ENCODE measurements at places on chromosomes 13 and 19.

GRCh38 chr19:18118420-18119012 is 20.9 kb downstream of the MAST3 start:
- DNase-seq: no peak

DNA sequence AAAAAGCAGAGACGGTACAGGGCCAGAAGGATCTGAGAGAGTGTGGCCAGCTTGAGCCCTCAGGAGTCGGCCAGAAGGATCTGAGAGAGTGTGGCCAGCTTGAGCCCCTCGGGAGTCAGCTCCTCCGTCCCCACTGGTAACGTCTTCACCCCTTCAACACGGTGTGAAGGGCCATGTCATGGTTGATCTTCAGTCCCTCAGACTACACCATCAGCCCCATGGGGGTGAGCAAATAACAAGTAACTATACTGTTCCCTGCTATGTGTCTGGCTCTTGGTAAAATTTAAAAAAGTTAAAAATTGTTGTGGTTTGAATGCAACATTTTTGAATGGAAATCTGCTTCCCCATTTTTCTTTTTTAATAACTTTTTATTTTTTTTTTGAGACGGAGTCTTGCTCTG is 1.6 kb upstream of the ZNF8 start:
- DNase-seq: no peak

GRCh38 chr19:49820125-49820524 is 2.0 kb downstream of the MED25 start:
- DNase-seq: no peak

GRCh38 chr13:33154911-33155310 is 130.6 kb downstream of the STARD13 start:
- DNase-seq: no peak

DNA sequence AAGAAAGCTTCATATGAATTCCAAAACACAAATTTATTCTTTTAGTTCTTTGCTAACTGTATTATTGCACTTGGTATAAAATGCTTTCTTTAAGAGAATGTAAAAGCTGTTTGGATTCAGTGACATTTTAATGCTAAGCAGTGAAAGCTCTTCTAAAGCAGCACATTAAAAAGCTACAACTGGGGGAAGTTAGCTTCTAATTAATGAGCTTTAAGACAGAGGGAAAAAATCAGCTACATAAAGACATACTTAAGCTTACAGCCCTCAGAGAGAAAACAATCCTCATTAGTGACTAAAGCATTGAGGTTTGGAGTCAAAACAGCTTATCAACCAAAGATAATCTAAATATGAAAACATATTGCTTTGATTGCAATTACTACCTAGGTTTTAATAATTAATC is 1222.2 kb upstream of the SPRY2 start:
- no peak for DNase-seq

GRCh38 chr19:50549927-50550593 is 18.2 kb downstream of the LRRC4B start:
- DNase-seq: no peak

- no peak for DNase-seq
Observed at GRCh38 chr13:72430923-72431322, 296.5 kb downstream of the MZT1 start.

- no peak for DNase-seq
Observed at GRCh38 chr13:81395368-81395767, 1054.4 kb upstream of the SPRY2 start.

DNA sequence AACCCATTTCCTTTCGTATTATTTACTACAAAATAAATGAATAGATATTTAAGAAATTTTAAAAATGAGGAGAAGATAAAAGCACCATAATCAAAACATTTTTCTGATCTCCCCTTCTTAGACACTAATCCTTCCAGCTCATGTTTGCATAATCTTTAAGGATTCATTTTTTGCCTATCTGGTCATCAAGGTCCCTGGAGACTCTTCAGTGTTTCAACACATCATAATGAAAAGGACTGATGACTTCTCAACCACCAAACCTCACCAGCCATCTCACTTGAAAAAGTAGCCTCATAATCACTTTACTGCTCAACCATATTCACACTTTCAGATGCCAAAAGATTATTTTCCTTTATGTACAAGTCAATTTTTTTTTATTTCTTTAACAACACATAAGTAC is 80.1 kb downstream of the DCLK1 start:
- DNase-seq: no peak

DNA sequence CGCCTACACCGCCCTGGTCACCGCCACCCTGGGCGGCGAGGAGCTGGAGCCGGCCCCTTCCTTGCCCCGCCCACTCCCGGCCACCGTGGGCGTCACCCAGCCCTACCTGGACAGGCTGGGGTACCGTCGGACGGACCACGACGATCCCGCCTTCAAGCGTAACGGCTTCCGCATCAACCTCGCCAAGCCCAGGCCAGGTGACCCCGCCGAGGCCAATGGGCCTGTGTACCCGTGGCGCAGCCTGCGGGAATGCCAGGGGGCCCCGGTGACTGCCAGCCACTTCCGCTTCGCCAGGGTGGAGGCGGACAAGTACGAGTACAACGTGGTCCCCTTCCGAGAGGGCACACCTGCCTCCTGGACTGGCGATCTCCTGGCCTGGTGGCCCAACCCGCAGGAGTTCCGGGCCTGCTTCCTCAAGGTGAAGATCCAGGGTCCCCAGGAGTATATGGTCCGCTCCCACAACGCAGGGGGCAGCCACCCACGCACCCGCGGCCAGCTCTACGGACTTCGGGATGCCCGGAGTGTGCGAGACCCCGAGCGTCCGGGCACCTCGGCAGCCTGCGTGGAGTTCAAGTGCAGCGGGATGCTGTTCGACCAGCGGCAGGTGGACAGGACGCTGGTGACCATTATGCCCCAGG is 7.0 kb downstream of the CILP2 start:
- DNase-seq: no peak

DNA sequence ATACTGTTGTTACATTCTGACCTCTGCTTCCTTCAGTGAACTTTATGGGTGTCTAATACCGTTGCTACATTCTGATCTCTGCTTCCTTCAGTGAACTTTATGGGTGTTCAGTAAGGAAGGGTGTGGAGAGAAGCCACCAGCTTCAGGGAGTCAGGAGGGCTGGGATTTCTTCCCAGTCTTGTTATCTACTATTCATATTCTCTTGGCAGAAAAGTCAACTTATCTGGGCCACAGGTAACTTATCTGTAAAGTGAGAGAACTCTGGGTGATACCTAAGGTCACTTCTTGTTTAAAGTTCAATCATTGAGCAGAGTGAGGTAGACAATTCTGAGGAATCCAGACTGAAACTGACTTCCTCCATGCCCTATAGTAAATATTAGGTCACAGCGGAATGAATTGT is 71.2 kb upstream of the STK24 start:
- no peak for DNase-seq

GRCh38 chr19:54011507-54012211 is 20.2 kb downstream of the CACNG6 start:
- DNase-seq: no peak

DNA sequence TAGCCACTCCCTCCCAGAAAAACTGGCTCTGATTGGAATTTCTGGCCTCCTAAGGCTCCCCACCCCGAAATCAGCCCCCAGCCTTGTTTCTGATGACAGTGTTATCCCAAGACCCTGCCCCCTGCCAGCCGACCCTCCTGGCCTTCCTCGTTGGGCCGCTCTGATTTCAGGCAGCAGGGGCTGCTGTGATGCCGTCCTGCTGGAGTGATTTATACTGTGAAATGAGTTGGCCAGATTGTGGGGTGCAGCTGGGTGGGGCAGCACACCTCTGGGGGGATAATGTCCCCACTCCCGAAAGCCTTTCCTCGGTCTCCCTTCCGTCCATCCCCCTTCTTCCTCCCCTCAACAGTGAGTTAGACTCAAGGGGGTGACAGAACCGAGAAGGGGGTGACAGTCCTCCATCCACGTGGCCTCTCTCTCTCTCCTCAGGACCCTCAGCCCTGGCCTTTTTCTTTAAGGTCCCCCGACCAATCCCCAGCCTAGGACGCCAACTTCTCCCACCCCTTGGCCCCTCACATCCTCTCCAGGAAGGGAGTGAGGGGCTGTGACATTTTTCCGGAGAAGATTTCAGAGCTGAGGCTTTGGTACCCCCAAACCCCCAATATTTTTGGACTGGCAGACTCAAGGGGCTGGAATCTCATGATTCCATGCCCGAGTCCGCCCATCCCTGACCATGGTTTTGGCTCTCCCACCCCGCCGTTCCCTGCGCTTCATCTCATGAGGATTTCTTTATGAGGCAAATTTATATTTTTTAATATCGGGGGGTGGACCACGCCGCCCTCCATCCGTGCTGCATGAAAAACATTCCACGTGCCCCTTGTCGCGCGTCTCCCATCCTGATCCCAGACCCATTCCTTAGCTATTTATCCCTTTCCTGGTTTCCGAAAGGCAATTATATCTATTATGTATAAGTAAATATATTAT is 6.1 kb downstream of the FOSB start:
- DNase-seq: no peak

GRCh38 chr13:24032252-24032651 is 128.3 kb upstream of the SPATA13 start:
- no peak for DNase-seq

DNA sequence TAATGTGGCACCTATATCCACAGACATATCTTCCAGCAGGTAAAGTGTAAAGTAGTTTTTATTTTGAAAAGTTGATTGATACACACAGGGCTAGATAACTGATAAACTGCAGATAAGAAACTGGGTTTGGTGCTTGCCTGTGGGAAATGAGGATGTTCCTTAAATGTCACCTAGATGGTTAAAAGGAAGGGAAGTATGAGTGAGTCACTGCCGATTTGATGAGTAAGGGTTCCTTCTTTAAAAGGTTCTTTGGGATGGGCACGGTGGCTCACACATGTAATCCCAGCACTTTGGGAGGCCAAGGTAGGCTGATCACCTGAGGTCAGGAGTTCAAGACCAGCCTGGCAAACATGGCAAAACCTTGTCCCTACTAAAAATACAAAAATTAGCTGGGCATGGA is 73.8 kb upstream of the FRY start:
- no peak for DNase-seq

DNA sequence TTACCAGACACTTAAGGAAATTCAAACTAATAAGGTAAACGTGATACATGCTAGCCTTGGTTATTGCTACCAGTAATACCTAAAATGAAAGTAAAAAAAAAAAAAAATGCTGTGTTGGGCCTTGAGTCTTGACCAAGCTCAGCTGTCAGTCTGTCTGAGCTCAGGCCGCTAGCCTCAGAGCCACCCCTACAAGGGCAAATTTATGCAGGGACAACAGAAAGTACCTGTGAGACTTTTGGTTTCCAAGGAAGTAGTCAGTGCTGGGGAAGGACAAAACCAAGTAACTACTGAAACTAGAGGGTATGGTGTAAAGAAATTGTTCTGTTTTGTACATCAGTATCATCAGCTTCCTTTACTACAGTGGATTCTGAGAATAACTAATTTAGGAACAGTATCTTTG is 134.3 kb upstream of the SLITRK5 start:
- no peak for DNase-seq

DNA sequence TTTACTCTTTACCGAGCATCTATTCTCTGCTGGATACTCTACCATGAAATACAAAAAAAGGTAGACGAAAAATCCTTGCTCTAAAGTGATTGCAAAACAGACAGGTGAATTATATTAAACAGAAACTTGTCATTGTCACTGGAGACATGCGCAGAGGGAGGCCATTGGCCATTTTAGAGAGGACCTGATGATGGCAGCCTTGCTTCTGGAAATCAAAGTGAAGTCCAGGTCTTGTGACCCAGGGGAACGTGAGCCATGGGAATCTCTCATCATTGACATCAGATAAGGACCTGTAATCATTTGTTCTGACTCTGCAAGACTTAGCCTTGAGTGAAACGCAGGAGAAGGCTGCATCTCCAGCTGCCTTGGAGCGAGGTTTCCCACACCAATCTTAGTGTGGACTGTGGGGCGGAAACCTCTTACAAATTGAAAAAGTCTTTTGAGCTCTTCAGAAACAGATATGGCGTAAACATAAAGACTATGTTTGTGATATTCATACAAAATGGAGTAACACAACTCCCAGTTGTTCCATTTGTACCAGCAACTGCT is 16.8 kb upstream of the SLC46A3 start:
- DNase-seq: no peak

DNA sequence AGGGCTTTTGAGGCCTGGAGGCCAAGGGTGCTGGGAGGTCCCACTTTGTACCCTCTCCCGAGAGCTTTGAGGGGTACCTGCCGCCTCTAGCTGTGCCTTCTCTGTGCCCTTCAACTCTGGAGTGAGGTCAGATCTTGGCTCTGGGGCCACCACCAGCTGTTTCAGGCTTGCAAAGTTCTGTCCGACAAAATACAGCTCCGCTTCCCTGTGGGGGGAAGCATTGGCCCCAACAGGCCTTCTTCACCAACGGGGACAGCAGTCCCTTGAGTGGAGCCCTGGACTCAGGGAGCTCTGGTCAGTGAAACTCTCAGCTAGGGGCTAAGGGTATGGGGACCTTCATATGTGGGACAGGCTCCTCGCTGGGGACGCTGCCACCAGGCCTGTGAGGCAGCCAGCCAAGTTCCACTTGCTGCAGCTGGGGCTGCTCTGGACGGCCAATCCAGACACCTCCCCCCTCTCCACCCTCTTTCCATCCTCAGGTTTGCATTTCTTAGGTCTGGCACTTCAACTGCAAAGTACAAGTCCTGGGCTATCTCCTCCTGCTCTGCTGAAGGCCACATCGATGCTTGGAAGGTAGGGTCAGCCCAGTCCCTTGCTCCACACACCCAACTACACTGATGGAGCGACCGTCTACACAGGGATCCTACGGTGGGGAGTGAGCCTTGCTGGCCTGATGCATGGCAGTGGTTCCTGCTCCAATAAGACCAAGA is 46.8 kb downstream of the C13orf46 start:
- DNase-seq: no peak

GRCh38 chr19:49016067-49016839 is 638 bp downstream of the LHB start:
- no peak for DNase-seq

GRCh38 chr13:114304346-114305034 is 9.8 kb upstream of the CHAMP1 start:
- no peak for DNase-seq

DNA sequence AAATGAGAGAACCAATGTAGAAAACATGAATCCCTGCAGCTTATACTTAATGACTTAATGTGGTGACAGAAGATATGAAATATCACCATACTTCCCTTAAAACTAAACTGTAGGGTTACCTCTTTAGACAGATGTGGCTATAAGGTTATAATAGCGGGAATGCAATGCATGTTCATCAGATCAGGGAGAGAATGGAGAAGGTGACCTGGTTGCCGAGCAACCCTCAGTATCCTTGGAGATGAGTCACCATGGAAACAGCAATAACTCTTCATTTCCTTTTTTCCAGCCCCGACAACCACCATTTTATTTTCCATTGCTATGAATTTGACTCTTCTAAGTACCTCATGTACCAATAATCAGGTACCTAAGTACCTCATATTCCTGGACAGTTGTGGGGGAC is 28.0 kb upstream of the ZNF835 start:
- no peak for DNase-seq

GRCh38 chr19:35083691-35084508 is 31.7 kb upstream of the FXYD3 start:
- DNase-seq: no peak

GRCh38 chr13:38191016-38191415 is 158.6 kb upstream of the UFM1 start:
- DNase-seq: no peak

DNA sequence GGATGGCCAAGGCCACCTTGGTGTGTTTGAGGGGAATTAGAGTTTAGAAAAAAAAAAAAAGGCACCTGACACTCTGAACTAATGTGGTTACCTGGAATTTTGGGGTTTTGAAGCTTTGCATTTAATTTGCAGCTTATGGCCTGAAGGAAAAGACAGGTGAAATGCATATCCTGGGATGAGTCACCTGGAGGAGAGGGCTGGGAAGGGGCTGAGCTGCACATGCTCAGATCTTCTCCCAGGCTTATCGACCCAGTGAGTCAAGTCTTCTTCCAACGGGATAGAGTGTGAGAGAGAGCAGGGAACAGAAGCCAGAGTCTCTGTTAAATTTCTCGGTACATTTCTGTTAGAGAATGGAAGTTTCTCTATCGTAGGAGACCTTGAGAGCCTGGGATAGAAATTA is 29.7 kb upstream of the ALOX5AP start:
- DNase-seq: no peak

Data from stimulated activated CD8-positive, alpha-beta memory T cell treated with anti-CD3 and anti-CD28 coated beads, Interleukin-15, amount 100 ng/mL, for 48 hours (primary cell).